GM04504 (cell line): ENCODE measurements at places on chromosomes 4 and X.

DNA sequence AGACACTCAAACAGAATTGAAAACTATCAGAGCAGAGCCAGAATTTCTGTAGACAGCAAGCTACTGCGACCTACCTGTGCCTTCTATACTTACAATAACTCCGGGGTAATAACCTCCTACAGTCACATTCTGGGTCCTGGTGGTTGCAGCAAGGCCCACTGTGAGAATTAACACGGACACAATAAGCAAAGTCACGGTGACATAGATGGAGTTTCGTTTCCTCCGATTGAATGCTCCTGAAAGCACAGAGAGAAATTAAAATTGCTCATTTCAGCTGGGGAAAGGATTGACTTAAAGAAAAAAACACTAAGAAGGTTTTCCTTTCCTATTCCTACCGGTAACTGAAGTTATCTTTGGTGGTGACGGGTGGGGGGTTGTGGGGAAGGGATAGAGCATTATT lies 7.0 kb downstream of the TMEM255A start:
- no peak for DNase-seq

GRCh38 chrX:16993791-16994318 lies 47.4 kb downstream of the REPS2 start:
- no peak for DNase-seq

DNA sequence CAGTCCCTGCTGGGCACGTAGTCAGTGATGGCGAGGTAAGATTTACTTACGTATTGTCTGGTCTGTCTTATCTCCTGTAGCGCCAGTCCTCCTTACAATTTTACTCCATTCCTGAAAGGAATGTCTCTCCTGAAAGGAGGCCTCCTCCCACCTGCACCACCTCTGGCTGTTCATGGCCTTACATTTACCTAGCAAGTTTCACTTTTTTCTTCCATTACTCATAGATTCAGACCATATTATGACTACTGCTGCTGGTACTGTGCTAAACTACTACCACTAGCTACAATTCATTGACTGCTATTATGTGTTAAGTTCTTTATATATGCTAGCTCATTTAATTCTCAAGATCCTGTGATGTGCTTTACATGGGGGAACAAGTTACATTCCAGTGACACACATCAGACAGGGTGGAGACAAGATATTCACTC lies 189.9 kb downstream of the BMPR1B start:
- no peak for DNase-seq

DNA sequence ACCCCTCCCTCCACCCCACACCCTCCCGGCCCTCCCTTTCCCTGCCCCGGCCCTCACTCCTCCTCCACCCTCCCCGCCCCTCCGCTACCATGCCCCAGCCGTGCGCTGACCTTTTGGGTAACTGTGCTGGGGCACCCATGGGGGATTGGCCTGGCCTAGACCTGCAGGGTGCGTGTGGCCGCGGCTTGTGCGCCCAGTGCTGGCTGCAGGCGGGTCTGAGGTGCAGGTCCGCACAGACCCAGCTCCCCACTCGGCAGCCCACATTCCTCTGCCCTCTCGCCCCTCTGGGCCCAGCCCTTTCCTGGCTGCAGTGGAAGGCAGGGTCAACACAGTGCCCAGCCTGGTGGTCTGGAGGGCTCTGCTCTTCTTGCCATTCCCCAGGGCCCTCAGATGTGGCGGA lies 24.7 kb downstream of the FGFRL1 start:
- DNase-seq: no peak

DNA sequence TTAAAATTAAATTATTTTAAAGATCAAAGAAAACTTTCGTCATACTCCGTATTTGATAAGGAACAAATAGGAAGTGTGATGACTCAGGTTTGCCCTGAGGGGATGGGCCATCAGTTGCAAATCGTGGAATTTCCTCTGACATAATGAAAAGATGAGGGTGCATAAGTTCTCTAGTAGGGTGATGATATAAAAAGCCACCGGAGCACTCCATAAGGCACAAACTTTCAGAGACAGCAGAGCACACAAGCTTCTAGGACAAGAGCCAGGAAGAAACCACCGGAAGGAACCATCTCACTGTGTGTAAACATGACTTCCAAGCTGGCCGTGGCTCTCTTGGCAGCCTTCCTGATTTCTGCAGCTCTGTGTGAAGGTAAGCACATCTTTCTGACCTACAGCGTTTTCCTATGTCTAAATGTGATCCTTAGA lies at the start of gene CXCL8:
CXCL8 (plus strand) TSS at position 217 of the 426 bp plus-strand sequence; CDS start at position 307, 90 bp downstream.
- DNase-seq: peak; percentile 74

DNA sequence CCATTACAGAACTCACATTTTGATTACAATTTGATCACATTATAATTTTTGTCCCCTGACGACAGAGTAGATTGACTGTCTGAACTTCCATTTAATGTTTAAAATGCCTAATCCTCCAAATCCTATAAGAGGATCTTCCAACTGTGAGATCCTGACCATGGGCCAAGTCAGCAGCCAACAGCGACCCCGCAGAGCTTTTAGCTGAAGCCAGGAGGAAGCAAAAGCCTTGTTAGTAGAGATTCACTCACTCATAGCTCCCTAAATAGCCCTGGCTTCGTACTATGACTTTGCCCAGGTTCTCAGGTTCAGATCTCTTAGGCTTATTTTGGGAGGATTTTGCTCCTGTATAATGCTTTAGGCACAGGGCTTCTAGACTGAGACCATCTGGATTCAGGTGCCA lies 413.1 kb downstream of the NKX6-1 start:
- no peak for DNase-seq

DNA sequence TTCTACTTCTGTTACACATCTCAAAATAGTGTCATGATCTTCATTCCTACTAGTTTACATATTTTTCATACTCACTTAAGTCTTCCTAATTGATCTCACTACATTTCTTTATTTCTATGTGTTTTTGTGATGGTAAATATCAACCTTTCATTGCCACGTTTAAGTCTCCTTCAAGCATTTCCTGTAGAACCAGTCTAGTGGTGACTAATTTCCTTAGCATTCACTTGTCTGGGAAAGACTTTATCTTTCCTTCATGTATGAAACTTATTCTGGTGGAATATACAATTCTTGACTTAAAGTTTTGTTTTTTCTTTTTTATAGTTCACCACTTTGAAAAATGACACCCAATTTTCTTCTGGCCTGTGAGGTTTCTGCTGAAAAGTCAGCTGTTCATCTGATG lies 181.4 kb upstream of the NEIL3 start:
- no peak for DNase-seq
